Stimulated activated CD4-positive, alpha-beta T cell treated with anti-CD3 and anti-CD28 coated beads, Interleukin-1b, Interleukin-23, amount 100 ng/mL, for 4 hours (primary cell): ENCODE measurements at places on chromosomes 1 and 21.

DNA sequence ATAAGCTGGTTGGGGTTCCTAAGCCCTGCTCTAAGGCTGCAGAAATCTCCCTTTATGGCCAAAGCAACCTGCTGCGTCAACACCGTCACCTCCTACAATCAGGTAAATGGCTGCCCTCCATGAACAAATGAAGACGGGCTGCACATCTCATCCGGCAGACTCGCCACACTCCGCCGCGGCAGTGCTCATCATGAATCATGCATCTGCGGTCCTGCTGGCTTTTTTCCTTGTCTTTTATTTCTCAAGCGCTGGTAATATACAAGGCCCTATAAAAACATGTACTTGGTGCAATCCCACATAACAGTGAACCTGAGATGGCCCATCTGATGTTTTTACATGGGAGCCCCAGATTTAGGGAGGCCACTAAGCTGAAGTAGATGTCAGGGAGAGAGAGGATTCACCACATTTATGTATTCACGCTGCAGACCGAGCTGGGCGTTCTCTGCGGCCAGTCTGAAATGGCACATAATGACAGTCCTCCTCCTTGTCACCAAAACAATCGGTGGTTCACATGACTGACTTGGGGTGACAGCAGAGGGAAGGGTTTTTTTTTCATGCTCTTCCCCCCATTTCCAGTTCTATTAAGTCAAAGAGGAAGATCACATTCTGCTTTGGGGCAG lies 91.6 kb downstream of the KAZN start:
- no peak for DNase-seq

GRCh38 chr1:230381585-230381984 lies 44.5 kb downstream of the PGBD5 start:
- no peak for DNase-seq

- no peak for DNase-seq
Observed at GRCh38 chr1:39892601-39893595, 8.8 kb downstream of the MYCL start.

DNA sequence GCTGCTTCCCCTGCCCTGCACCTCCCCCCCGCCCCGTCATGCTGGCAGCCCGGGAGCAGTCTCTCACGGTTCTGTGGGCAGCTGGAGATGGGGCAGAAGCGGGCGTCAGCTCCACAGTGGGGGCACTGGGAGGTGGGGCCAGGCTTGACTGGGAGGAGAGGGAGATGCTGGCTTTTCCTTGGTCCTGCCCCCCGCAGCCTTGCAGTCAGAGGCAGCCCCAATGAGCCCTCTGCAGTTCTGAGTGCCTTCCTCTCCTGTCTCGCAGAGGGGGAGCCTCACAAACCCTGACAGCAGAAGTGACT lies 21.7 kb downstream of the ARHGEF10L start:
- DNase-seq = no peak

DNA sequence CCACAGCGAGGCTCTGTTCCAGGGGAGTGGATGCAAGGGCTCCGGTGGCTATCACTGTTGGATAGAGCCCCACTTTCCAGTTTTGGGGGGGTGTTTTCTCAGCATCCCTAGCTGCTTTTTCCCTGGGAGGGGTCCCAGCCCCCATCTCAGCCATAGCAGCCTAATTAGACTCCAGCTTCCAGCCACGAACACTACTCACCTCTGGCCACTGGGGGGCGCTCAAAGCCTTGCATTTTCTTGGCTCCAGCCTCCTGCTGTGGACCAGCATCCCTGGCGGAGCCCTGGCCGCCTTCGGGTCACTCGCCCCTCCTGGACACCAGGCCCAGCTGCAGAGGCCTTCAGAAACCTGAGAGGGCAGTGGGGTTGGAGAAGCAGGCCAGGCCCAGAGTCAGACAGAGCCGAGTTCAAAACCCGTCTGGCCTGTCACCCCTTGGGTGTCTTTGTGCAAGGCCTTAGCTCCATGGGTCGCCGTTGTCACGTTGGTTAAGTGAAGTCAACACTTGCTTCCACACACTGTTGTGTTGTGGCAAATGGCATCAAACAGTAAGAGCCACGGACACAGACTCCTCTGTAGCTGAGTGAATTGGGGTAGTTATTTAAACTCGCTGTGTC lies 93.5 kb upstream of the ACTL8 start:
- DNase-seq = peak; percentile 18

DNA sequence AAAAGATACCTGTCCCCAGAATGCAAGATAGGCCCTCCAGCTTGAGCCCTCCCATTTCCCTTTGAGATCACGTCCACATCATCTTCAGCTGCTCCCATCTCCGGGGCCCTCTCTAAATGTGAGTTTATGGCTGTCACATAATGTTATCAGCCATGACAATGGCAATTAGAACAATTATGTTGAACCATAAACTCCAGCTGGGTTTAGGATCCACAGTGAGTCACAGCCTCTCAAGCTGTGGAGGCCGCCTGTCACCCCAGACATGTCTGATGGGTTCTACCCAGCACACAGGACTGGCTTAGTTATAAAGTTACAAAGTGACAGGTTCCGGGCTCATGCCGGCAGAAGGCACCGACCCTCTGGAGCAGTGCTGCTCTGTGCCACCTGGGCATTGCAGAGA lies 597.3 kb downstream of the PTPRU start:
- no peak for DNase-seq

GRCh38 chr1:47699492-47700235 lies 261.8 kb downstream of the FOXD2 start:
- DNase-seq = no peak

DNA sequence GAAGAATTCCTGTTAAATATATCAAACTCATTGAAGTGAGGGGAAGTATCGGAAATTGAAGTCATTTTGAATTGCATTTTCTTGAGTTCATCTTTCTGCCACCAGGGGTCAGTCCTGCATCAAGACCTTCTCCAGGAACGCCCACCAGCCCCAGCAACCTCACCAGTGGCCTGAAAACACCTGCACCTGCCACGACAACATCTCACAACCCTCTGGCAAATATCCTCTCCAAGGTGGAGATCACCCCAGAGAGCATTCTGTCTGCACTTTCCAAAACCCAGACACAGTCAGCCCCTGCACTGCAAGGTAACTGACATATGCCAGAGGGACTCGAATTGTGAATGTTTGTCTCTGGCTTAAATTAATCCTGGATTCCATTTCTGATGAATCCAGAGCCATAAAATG lies 22.8 kb upstream of the TARS2 start:
- DNase-seq = peak; percentile 59

DNA sequence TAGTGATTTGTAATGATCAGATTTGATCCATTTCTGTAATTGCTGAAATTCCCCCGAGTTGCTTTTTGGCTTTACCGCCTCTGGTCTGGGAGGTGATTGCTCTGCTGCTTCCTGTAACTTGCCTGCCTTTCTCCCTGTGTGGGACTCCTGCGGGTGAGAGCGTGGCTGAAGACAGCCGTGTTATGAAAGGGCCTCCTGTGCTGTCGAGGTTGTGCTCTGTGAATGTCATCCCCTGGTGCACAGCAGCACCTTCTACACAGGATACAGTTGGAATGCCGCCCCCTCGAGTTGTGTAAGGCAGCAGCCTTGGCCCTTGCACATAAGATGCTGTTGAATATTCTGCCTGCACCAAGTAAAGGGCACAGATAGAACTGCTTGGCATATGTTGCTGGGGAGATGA lies 5.9 kb downstream of the SOD1 start:
- DNase-seq = no peak
